ENCODE measurements at places on chromosomes 3 and 15.

DNA sequence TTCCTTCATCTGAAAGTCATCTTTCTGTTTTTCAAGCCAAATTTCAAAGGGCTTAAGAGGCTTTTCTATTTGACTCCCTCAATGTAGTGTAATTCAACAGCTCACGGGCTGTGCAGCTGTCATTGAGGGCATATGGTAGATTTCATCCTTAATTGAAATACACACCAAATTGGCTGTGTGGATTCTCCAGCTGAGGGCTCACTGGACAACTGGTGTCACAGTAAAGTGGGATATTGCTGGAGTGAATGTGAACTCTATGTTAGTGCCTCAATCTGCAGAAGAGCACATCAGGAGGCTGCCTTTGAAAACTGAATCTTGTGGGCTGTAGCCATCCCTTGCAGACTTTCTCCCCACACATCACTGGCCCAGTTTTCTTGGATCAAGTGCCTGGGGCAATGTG, 120.1 kb downstream of the GALK2 start:
- DNase-seq, result no peak

- no peak for DNase-seq
Observed at GRCh38 chr15:70892002-70892911, at the start of the genes LRRC49 and THAP10. LRRC49 (plus strand) TSS chr15:70892826; CDS start chr15:70892895, 69 bp downstream. THAP10 (minus strand) TSS chr15:70892433; CDS start chr15:70892272, 161 bp downstream.

DNA sequence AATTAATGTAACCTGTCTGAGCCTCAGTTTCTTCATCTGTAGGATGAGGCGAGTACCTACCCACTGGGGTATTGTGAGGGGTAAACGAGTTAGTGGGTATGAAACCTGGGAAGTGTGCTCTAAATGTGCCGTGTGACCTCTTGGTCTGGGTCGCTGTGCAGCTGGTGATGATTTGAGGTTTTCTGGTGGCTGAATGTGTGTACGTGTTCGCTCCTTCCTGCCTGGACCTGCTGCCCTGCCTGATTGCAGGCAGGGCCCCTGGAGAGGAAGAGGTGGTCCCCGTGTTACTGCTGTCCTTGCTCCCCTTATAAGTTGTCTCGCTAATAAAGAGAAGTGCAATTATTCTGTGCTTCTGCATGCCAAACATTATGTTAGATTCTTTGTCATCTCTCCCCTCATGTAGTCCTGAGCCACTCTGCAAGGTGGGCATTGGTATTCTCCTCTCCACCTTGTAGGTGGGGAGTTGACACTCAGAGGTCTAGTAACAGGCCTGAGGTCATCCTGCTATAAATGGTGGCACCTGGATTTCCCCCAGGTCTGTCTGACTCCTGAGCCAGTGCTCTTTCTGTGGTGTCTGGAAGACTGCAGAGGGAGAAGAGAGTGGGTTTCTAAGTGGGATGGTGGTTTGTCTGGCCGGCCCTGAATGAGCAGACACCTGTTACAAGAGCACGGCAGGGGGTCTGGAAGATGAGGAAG, 15.7 kb downstream of the PDIA5 start:
- no peak for DNase-seq

GRCh38 chr3:10994306-10994705, 1.8 kb downstream of the SLC6A1 start:
- no peak for DNase-seq

GRCh38 chr3:70264122-70264780, 48.2 kb downstream of the MDFIC2 start:
- no peak for DNase-seq

DNA sequence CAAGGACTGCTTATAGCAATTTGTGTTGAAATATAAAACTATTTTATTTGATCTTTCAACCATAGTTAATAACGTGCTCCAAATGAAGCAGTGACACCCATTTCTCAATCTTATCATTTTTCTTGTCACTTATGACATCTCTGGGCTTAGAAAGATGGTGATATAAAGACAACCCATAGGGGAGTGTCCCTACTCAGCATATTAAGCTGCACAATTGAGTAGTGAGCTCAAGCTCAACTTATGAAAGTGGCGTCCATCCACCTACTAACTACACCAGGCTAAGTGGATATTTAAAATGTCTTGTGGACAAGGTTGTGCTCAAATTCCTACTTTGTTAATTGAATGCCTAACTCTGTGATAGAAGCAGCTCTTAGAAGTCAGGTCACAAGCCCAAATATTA, 46.7 kb downstream of the SLC9C1 start:
- no peak for DNase-seq

DNA sequence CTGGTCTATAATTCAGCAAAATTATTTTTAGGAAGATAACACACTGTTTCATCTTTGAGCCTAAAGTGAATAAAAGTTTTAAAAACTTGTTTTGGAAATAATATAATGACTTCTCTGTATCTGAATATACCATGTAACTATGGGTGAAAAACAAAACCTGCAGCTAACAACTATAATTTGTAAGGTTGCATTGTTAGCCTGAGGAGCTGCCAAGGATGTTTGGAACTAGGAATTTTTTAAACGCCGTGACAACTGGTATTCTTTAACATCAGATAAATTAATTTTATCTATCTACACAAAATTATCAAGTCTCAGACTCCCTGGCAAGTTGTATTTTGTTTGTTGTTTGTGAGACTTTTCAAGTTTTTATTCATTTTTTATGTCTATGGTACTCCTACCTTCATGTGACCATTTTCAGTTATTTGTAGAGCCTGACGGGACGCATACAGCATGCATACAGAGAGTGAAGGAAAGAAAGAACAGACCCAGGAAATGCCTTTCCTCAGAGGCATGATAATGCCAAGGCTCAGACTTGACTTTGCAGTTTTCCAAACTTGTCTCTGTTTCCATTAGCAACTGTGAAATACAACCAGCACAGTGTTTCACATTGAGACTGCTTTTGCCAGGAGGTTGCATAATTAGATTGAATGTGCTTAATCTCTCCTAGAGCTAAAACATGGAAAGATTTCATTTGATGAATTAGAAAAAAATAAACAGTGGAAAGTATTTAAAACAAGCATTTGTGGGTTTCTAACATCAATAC, 60.8 kb upstream of the ARHGEF26 start:
- DNase-seq, result no peak

DNA sequence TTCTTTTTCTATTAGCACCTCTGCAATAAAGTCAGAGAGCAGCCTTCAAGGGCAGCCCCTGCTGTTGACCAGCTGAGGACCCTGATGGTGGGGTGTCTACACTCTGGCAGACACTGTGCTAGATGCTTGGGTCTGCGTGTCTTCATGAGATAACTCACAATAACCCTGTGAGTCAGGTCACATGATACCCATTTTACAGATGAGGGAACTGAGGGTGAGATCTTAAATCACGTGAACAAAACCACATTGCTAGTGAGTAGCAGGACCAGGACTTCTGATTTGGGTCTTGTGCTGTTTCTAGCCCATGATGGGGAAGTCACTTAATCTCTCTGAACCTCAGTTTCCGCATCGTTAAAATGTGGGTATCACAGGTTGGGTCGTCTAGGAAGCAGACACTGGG, 118.5 kb upstream of the LIPC start:
- no peak for DNase-seq

DNA sequence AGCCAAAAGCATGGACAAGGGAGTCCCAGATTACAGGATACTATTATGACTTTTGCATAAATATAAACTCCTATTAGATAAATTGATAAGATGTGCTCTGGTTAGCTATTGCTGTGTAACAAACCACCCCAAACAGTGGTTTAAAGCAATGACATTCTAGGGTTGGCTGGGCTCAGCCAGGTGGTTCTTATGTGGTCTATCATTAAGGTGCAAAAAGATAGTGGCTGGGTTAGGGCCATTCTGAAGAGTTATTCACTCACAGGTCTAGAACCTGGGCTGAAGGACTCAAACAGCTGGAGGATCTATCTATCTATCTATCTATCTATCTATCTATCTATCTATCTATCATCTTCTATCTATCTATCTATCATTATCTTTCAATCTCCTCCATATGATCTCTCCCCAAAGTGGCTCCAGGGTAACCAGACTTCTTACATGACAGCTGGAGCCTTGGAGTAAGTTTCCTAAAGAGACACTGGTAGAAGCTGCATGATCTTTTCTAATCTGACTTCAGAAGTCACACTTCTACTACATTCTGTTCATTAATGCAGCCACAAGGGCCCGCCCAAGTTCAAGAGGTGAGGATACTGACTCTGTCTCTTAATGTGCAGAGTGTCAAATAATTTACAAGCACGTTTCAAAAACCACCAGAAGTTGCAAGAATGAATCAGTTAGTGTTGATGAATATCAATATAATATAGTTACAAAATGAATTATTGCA, 74.9 kb upstream of the XCR1 start:
- no peak for DNase-seq

DNA sequence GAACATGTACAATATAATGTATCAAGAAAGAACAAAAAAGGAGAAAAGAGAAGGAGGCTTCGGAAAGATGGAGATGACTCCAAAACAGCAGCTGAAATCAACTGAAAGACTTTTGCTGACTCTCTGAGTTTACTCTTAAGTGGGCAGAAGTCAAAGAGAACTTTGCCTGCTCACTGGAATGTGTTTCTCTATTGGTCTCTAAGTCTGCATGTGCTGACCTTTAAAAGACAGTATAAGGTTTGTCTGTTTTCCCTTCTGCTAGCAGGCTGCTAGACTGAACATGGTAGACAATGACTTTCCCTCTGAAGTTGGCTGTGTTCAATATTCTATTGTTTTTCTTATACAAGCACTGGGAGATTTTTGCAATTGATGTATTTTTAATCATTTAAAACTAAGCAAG, 7.2 kb upstream of the MAP4 start:
- no peak for DNase-seq

DNA sequence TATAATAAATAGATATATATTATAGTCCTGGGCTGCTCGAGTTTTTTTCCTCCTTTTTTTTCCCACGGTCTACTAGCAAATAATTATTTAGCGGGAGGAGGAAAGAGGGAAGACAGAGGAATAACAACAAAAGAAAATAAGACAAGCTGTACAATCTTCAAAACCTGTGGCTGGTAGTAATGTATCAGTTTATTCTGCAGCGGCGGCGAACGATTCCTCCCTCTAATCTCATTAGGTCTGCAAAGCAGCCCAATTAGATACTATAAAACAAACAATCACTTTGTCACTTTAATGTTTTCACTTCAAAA, 390 bp upstream of the TLE3 start:
- DNase-seq, result no peak

DNA sequence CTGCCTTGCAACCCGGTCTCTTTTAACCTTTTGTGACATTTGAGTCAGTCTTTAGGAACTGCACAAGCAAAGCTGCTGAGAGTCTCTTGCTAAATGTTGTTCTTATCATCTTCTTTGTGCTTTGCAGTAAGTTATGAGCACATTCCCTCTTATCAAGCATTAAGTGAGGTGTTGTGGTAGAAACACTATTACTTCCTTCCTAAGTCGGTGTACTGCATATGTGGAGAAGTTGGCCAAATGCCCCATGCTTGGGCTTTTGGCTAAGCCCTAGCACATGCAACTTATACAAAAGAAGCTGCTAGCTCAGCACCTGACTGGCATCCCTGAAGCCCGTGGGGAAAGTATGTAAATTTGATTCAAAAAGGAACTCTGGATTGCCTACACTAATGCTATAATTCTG, 136.5 kb upstream of the RBMS3 start:
- DNase-seq, result no peak

GRCh38 chr15:72161361-72162132, 36.0 kb downstream of the GRAMD2A start:
- DNase-seq, result no peak
